ENCODE measurements at places on chromosomes 6 and 20.

- DNase-seq = no peak
Observed at GRCh38 chr6:41028561-41029412, 10.2 kb downstream of the UNC5CL start.

DNA sequence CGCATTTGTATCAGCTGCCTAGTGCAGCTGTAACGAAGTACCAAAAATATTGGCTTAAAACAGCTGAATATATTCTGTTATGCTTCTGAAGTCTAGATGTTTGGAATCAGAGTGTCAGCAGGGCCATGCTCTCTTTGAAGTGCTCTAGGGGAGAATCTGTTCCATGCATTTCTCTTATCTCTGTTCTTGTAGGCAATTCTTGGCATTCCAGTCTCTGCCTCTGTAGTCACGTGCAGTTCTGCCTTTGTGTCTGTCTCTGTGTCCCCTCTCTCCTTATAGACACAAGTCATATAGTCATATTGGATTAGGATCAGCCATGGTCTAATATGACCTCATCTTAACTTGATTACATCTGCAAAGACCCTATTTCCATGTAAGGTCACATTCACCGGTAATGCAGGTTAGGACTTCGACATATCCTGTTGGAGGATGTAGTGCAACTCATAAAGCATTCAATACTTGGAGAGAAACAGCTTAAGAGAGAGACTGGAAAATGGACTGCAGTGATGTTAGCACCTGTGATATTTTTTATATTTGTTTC lies 18.6 kb downstream of the FAM83B start:
- DNase-seq = no peak

- DNase-seq = no peak
Observed at GRCh38 chr6:134413241-134413643, 95.3 kb upstream of the SGK1 start.

DNA sequence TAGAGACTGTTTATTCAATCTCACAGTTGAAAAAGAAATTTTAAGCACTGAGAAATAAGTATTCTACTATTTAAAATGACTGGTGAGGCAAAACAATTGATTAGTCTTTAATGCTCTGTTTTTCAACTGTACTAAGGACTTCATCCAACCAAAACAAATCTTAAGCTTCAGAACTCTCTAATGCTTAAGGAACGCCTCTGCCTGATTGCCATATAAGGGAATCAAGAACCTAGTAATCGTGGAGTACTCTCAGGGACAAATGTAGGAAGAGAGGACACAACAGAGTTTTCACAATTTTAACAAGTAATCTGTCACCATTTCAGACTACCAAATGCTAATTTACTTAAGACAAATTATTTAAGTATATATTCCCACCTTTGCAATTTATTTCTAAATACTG lies 16.1 kb downstream of the FBXO30 start:
- DNase-seq = no peak

DNA sequence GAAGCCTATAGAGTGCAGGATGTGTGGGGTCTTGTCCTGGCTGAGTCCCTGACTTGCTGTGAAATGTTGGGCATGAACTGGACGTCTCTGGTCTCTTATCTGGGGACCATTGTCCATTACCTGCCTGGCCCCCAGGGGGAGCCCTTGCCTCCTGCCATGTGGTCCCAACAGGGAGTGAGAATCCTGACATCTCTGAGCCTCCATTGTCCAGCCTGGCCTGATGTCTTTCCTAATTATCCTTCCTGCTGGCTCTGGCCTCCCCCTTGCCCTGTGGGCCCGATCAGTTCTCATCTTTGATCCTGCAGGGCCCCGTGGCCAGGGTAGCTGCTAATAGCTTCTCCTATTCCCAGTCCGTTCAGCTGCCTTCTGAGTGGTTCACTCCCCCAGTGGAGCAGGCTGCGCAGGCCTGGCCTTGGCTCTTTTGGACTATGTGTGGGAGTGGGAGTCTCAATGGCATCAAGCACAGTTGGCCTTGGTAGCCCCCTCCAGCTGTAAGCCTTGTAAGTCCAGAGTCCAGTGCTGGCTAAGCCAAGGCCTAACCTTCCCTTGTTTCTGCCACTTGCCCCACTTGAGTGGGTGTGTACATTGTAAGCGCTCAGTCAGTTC lies 77.9 kb upstream of the RALY start:
- DNase-seq = peak; percentile 8

DNA sequence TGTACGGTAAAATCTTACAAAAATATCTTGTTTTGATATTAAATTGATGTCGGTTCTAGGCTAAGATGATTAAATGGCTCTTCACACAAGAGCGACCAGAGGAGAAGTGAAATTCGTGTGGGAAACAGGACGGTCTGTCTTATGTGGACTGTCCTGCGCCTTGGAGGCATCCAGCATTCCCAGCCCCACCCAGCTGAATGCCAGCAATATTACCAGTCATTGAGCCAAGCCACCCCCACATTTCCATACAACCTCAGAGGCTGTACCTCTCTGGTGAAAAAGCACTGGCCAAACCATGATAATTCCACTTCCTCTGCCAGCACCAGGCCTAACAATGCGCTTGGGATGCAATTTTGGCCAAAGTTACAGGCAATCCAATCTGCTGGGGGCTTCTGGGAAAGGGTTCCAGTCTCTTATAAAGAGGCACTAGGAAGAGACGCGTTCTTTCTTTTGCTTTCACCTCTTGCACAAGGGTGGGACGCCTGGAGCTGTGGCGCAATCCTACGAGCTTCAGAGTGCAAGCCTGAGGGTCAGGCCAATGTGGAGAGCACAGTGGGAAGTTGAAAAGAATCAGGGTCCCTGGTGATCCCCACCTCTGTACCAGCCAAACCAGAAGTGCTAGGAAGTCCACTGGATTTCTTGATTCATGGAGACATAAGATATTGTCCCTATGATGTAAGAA lies 213.1 kb downstream of the PREX1 start:
- DNase-seq = no peak

DNA sequence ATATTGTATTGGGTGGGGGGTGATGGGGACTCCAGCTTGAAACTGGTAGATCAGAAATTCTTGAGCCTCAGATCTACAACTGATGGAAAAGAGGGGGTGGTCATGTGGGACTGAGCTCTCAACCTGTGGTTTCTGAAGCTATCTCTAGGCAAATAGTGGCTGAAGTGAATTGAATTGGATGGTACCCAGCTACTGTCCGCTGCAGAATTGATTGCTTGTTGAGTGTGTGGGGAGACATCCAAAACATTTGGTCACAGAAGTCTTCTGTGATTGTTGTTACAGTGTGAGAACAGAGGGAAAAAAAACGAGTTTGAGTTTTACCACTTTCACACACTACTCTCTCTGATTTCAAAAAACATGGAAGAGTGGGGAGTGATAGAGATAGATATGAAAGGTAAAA lies 14.8 kb downstream of the CDS2 start:
- DNase-seq = no peak
